ENCODE measurements at places on chromosomes 12 and 14. TPM values are rescaled to one million over a fixed set of nuclear protein-coding genes. Genes with fewer than 3 reads are reported as not detected.

Gene SDS
- total RNA-seq: not detected

GRCh38 chr12:89307474-89308253, 44.6 kb downstream of the DUSP6 start:
- DNase-seq: peak; percentile 51

Gene LAG3
- total RNA-seq: 0.43 TPM

GRCh38 chr12:108609537-108610335, 11.9 kb upstream of the TMEM119 start:
- peak; percentile 97 for DNase-seq

GRCh38 chr12:820336-820735, 68.0 kb downstream of the WNK1 start:
- DNase-seq: no peak

DNA sequence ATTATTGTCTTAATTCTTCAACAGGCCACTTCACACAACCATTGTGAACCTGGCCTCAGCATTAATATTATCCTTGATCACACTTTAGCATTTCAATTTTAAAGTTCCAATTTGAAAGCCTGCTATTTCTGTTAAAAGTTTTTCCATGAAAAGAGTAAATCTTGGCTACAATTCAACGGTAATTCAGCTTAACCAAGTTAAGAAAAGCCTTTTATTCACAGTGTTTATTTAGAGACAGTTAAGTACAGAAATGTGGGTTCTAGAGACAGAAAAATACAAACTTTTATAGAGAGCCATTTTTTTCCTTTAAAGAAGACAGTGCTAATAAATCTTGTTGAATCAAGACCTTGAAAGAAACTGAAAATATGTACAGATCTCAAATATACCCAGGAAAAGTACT, 103.9 kb downstream of the NPAS3 start:
- no peak for DNase-seq

DNA sequence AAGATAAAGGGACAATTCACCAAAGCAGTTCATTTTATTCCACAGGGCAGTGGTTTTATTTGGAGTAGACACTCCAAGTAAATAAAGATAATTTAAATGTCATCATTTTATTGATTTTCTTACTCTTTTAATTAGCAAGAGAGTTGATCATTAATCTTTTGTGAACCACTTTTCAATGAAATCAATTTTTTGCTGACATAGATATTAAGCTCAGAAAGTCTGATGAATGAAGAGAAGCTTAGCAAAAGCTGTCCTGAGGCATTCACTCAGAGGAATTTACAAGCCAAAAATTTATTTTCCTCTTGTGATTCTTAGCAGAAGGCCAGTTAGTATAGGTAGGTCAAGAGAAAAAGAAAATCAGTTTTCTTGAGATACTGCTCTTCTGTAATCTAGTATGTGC, 618.0 kb downstream of the CCER1 start:
- no peak for DNase-seq

DNA sequence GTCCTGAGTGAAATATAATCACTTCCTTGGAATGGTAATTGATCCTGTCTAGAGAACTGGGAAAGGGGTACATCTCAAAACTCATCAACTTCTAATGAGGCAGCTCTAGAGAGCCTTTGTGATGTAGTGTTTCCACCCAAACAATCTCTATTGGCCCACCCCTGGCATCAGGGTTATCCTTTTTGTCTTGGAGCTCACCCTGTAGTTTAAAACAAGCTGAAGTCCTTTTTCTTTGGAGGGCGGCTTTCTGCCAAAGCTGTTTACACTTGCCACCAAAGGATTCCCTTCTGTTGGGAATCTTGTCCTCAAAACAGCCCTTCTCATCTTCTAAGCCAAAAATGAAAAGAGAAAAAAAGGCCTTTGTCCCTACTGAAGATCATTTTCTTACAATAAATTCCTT, 60.6 kb upstream of the GTF2A1 start:
- DNase-seq: no peak

Measured in fibroblast of villous mesenchyme (primary cell).